ENCODE measurements at places on chromosomes 2 and 18. TPM values are rescaled to one million over a fixed set of nuclear protein-coding genes. Genes with fewer than 3 reads are reported as not detected.

- DNase-seq, result no peak
These were observed 139.8 kb downstream of the PIK3C3 start for GRCh38 chr18:42094875-42095274.

DNA sequence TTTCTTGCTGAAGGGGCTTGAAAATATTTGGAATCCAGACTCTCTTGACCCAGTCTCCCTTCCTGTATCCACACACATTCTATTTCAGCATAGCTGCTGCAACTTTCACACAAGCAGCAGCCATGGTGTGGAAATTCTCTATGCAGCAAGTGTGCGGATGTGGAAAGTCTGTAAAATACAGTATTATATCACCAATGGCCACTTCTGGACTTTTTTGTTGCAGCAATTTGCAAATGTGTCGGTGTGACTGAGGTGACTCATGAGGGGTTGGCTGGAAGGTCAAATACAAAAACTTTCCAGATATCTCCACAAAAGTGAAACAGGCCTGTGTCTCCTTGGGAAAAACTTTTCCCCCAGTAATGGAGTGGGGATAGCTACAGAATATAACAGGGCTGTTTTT lies 299.3 kb upstream of the GYPC start:
- DNase-seq, result no peak

The ITGB6 gene
- 48.8 TPM for total RNA-seq

DNA sequence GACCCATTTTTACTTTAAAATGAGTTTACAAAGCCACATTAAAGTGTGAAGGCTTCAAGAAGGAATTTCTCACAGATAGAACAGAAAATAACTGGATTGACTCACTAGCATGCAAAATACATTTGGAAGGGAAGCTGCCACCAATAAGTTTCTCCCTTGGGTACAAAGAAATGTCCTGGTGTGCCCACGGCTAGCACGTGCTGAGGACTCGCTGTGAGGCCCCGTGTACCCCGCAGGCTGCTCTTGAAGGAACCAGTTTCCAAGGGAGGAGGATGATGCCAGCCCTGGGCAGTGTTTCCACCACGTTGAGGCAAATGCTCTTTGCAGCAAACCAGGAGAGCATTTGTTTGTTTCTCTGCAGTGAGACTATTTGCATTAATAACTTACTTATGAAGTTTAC lies 207.3 kb downstream of the SH3RF3 start:
- DNase-seq, result no peak

DNA sequence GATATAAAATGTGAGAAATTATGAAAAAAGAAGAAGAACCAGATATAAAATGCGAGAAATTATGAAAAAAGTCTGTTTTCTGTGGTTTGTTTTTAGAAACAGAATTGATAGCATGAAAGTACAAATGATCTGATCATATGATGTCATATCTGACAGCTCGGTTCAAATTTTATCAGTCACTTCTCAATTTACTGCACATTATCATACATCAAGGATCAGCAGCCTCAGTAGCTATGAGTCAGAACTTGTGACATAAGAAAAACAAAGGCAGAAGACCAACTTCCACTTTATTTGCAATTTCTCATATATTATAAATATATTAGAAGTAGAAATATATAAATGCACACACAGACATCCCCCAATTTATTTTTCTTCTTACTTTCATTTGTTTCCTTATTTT lies 634.0 kb downstream of the LRP1B start:
- DNase-seq, result no peak

The CDH7 gene
- not detected for total RNA-seq

The PROKR1 gene
- not detected for total RNA-seq

The TCF23 gene
- 0.12 TPM for total RNA-seq

DNA sequence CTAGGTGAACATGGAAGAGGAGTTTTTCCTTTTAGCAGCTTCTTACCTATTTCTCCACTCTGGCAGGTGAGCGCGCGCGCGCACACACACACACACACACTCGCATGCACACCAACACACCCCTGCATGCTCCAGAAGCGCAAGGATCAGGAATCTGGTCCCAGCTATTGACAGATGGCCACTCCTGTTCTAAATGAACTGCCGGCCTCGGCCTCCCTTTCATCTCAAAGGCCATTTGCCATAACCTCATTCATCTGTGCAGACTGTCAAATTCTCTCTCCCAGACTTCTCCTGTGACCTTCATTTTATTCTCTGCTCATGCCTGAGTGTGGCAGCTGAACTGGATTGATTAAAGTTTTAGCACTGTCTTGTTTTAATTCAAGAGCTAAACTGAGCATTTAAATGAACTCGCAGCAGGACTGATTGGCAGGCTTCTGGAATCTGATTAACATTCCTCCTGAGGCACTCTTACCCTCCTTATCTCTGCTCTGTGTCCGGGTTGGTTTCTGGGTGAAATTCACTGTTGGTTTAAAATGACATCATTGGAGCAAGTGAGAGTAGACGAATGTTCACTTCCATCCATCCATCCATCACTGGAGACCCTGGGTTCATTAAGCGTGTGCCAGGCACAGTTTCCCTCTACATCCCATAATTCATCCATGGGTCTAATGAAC lies 58.8 kb downstream of the FECH start:
- no peak for DNase-seq

All from mucosa of gallbladder (tissue), 1 donor.